GM23338 (cell line): ENCODE measurements at places on chromosomes 16 and 17. TPM values are rescaled to one million over a fixed set of nuclear protein-coding genes. Genes with fewer than 3 reads are reported as not detected.

The KRTAP9-4 gene
- total RNA-seq: not detected in 2 replicates

The ZNF423 gene
- 39.6 and 41.8 TPM in 2 replicates for total RNA-seq

- no peaks in the 10 kb centered on the region for H3K36me3 ChIP-seq
- no peak overlapping the region for H3K27ac ChIP-seq
- no peak overlapping the region for H3K4me3 ChIP-seq
- DNase-seq: peak; percentile 49
- H3K4me1 ChIP-seq: peaks cover 29% of the 10 kb centered on the region
Observed at GRCh38 chr17:47279062-47279801, 25.6 kb downstream of the ITGB3 start.

DNA sequence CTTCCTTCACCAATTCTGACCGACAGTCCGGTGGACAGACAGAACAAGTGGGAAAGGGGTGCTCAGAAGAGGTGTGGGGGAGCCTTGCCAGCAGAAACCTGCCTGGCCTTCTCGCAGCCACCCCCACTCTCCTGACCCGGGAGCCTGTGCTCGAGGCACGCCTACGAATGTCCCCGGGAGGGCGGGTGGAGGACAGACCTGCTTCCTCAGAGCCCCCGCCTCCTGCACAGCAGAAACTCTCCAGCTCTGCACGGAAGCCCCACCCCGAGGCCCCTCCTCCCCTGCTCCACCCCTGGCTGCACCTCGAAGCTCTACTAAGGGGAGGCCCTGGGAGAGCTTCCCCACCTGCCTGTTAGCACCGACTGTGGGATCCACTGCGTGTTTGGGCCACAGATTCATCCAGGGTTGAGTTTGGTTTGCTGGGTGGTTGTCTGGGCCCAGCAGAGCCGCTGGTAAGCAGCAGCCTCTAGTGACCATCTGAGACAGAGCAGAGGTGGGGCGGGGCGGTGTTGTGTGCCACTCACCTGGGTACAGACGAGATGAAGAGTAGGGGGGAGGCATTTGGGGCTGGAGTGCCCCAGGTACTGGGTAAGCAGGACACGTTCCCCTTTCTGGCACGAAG is 6.2 kb downstream of the TAF1C start:
- no peaks in the 10 kb centered on the region for H3K27me3 ChIP-seq
- no peaks in the 10 kb centered on the region; the same call in 1 of the 2 replicates for H3K36me3 ChIP-seq

DNA sequence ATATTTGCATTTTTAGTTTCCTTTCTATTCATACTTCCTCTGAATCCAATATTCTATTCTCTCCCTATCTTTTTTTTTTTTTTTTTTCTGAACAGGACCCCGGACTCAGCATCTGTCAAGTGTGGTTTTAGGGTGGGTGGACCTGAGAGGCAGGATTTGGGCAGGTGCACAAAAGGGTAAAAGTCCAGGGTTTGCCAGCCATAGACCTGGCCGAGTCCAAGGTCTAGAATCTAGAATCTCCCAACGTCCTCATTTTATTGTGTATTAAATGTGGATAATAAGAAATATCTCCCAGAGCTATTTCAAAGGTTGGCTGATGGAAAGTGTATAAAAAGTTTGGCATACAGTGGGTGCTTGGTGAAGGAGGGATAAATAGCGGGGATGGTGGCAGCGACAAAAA is 273.3 kb upstream of the MAF start:
- H3K4me3 ChIP-seq: no peak overlapping the region
- no peaks in the 10 kb centered on the region for H3K27me3 ChIP-seq
- H3K27ac ChIP-seq: no peak overlapping the region
- no peaks in the 10 kb centered on the region for H3K36me3 ChIP-seq

DNA sequence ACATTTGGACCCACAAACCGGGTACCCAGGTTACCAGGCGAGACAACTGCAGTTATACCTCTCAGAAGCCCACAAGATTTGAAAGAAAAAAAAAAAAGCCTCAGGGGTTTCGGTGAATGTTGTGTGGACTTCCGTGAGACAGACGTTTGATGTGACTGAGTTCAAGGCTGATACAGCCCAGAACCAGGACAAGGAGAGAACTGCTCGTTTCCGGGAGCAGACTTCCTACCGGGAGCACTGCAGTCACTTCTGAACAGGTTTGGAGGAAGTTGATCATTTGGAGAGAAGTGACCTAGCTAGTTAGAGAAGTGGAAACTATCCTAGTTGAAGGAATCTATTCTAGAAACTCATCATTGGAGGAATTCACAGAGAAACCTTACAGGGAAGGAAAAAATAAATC is 847 bp downstream of the CKLF start:
- H3K36me3 ChIP-seq: no peaks in the 10 kb centered on the region
- peak overlapping the region; percentile 58 for H3K4me3 ChIP-seq
- no peak overlapping the region for H3K27ac ChIP-seq
- peaks cover 18% of the 10 kb centered on the region for H3K27me3 ChIP-seq
